Activated effector memory CD4-positive, alpha-beta T cell treated with anti-CD3 and anti-CD28 coated beads, Interleukin-2, amount 50 U/mL, for 16 hours (primary cell): ENCODE measurements at places on chromosomes 1 and 21.

GRCh38 chr1:108829498-108829916 is 27.4 kb downstream of the AKNAD1 start:
- DNase-seq: no peak

DNA sequence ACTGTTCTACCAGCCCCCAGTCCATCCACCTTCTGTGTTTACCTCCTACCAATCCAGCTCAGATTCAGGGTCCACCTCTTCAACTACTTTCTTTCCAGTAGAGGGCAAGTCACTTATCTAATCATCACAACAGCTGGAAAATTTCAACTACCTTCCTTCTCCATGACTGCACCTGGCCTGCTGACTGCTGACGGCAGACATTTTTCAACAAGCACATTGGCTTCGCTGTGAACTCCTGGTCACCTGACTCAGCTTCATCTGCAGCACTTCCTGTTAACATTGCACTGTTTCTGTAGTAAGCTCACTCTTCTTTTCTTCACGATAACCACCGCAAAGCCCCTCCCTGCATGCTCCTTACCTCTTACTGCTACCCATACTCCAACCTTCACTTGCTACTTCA is 405.7 kb downstream of the NTNG1 start:
- no peak for DNase-seq

- no peak for DNase-seq
Measured at GRCh38 chr1:12343823-12344487, 114.1 kb downstream of the VPS13D start.

- no peak for DNase-seq
Measured at GRCh38 chr1:63874278-63874880, 100.6 kb downstream of the ROR1 start.

DNA sequence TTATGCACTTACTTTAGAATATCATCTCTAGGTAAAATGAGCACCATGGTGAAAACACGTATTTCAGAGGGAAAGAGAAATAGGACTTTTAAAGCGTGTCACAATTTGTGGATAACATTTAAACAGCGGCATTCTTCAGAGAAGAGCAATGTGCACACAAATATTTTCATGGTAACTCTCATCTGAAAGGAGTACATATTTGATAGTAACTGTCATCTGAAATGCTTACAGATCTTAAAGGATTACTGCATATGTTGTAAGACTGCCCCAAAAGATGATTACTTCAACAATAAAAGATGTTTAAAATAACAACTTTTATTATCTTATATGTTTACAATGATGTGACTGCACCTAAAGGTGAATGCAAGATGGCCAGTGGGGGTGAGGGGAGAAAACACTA is 408.8 kb downstream of the PLA2G4A start:
- no peak for DNase-seq
